Upper lobe of right lung (tissue), 1 donor: ENCODE measurements at places on chromosomes 3 and 15.

GRCh38 chr3:115550285-115550761 is 73.0 kb upstream of the GAP43 start:
- DNase-seq, result no peak

DNA sequence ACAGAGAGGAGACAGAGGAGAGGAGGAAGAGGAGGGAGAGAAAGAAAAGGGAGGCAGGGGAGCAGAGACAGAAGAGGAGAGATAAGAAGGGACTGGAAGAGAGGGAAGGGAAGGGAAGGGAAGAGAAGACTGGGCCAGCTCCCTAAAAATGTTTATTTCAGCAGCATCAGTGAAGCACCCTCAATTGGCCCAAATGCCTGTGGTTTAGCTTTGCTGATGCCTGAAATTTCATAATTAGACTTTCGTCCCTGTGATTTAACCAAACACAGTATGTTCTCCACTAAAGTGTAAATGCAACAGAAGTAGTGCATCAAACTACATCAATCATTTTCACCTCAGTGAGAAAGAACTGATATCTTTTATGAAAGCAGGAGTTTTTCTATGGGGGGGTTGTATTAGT is 55.9 kb downstream of the NOX5 start:
- DNase-seq, result no peak

- DNase-seq, result no peak
These were observed 62.4 kb upstream of the SPATA12 start for GRCh38 chr3:56998076-56998529.

- peak; percentile 69 for DNase-seq
These were observed 38.6 kb downstream of the ACSBG1 start for GRCh38 chr15:78195735-78196201.

GRCh38 chr15:39548561-39548960 is 32.3 kb upstream of the THBS1 start:
- DNase-seq, result no peak

DNA sequence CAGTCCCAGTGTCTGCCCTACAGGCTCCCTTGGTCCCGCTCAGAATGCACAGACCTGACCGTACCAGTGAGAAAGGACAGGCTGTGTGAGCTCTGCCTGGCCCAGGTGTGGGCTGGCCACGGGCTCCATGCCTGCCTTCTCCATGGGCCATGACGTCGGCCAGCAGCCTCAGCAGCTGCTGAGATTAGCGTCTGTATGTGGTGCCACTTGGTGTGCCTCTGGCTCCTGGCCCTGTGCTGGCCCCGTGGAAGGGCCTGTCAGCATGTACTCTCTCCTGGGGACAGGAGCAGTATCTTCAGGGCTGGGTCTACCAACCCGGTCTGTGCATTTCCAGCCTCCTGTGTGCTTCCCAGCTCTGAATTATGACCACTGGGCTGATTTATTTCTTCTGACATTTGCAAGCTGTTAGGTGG is 25.7 kb downstream of the KLF13 start:
- no peak for DNase-seq

DNA sequence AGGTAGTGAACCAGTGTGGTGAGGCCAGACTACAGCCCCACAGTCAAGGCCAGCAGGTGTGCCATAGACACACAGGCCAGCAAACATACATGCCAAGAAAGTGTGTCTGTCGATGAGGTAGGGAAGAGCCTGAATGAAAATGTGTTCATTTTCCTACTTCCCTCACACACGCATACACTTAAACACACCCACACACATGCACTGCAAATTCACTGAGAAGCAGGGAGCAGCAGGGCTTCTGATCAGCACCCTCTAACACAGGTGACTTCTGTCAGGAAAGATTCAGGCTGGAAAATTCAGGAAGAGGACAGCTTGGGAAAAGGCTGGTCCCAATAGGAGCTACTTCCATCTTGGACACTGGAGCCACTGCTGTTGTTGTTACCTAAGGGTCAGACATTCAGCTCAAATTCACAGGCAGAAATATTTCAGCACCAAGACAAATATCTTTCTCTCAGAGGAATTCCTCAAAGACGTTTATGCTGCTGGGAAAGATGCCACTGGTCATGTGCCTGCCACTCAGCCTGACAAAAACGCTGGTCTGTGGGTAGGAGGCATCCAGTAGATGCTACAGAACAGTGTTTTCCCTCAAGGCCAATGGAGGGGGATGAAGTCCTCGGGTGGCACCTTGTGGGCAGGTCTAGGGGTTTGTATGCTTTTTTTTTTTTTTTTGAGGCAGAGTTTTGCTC is 40.9 kb upstream of the LARS2 start:
- no peak for DNase-seq
